ENCODE measurements at places on chromosomes 12 and 14.

- no peak for DNase-seq
Measured at GRCh38 chr12:7310070-7310469, 6.2 kb downstream of the ACSM4 start.

DNA sequence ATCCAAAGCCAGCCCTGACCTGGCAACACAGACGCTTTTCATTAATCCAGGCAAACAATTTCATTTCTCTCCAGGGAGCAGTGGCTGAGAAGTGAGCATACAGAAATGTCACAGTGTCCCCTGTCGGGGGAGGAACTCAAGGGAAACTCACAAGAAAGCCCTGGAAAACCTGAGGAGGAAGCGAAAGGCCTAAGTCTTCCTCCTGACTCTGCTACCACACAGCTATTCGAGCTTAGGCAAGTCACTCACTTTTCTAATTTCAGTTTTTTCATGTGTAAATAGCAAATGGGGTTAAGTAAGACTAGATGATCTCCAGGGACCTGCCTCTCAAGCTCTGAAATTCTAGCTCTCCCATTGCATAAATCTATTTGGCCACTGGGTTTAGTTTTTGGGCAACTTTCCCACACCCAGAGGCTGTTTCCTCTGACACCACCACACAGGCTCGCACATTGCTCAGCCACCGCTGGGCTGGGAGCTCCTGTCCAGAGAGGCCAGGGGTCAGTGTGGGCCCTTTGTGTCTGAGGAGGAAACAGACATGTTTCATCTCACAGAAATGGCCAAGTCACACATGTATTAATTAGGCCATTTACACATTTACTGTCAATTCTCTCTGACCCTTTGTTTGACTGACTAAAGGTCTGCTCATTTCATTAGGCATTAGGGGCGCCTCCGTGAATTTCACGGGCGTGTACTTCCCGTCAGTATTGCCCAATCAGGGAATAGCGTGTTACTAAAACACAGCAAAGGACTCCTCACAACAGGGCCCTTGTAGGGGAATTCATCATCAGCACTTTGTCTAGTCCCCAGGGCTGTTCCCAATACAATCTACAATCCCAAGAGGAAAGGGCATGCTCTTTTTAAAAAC lies 9.8 kb upstream of the PNMA1 start:
- DNase-seq, result peak; percentile 9

GRCh38 chr14:57725399-57726077 lies 140.4 kb downstream of the SLC35F4 start:
- DNase-seq, result no peak

GRCh38 chr12:51128919-51129318 lies 44.0 kb downstream of the TFCP2 start:
- no peak for DNase-seq

DNA sequence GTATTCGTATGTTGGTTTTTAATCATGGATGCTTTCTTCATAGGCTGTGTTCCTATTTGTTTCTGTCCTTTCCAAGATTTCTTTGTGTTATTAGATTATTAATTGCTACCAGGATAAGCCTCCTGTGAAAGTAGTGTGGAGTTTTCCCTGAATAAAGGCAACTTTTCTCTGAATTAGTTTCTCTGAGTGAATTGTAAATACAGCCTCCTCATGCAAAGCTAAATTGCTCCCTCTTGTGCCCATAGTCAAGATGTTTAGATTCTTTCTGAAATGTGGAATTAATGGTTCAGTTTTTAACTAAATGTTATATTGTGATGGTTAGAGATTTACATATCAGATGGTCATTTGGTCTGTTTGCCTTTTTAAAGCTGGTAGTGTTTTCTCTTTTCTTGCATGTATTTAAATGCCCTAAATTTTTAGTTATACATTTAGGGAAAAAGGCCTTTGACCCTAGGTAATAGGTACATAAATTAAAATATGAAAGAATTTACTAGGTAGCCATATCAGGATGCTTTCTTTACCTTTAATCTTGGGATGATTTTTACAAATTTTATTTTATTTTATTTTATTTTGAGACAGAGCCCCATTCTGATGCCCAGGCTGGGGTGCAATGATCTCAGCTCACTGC lies 8.9 kb downstream of the APAF1 start:
- no peak for DNase-seq

DNA sequence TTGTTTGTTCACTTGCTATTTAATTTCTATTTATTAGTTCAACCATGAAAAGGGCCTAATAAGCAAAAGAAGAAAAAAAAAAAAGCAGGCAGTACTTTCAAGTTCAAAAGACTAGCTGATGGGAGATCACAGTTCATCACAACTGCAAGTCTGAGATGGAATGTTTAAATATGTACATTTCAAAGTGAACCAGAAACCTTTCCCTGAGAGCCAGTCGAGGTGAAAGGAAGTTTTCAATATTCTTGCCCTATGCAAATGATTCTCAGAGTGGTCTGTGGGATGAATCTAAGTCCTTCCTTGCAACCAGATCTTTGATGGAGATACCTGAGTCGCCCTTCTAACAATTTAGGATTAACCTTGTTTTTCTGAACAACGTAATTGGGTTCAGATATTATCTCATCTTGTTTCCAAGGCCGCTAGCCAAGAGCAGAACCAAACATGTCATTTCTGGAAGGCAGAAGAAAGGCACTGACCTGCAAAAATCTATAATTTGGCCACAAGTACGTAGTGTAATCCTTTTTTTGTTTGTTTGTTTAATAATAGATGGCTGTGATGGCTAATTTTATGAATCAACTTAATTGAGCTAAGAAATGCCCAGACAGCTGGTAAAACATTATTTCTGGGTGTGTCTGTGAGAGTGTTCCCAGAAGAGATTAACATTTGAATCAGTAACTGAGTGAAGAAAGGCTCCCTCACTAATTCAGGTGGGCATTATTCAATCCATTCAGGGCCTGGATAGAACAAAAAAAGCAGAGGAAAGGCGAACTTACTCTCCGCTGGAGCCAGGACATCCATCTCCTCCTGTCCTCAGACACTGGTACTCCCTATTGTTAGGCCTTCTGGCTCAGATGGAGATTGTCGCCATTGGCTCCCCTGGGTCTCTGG lies 171.1 kb upstream of the TMPO start:
- DNase-seq, result no peak

DNA sequence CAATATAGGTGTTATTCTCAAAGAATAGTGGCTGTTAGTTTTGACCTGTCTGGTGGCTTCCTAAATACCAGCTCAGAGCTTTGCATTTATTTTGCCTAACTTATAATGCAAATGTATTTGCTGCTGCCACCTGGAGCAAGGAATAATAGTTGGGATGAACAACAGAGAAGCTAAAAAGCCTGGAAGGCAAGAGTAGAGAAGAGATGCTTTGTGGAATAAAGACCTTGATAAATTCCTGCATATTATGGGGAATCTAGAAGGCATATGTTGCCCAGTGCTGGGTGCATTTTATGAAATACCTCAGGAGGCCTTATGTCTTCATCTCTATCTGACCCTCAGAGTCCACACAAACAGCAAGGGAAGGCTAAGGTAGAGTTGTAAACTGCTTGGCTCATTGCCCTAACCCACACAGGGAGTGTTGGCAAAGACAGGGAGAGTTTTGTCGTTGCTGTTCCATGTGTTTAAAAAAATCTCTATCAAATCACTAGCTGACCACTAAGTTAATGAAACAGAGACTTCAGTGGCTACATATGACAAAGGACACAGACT lies 53.7 kb upstream of the SCAF11 start:
- DNase-seq, result no peak

- DNase-seq, result no peak
Measured at GRCh38 chr14:75705014-75705413, 44.0 kb downstream of the TTLL5 start.

DNA sequence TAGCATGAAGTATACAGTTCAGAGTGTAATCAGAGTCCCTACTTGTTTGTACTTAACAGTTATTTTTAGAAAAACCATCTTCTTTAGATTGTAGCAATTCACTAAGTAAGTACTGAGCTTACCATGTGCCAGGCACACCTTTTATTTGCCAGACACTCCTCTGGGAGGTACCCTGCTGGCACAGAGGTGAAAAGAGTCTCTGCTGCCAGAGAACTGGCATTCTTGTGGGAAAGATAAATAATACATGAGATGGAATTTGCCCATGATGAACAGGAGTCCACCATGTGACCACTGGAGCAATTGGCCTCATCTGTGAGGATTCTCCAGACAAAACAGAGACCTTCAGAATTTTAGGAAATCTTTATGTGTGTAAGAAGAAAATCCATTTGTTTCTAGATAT lies 199.3 kb upstream of the SLC16A7 start:
- DNase-seq, result no peak

DNA sequence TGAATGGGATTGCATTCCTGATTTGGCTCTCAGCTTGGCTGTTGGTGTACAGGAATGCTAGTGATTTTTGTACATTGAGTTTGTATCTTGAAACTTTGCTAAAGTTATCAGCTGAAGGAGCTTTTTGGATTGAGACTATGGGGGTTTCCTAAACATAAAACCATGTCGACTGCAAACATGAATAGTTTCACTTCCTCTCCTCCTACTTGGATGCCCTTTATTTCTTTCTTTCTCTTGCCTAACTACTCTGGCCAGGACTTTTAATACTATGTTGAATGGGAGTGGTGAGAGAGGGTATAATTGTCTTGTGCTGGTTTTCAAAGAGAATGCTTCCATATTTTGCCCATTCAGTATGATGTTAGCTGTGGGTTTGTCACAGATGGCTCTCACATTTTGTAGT lies 141.5 kb downstream of the CEP83 start:
- no peak for DNase-seq

GRCh38 chr14:55891692-55892091 lies 226.5 kb upstream of the PELI2 start:
- no peak for DNase-seq

DNA sequence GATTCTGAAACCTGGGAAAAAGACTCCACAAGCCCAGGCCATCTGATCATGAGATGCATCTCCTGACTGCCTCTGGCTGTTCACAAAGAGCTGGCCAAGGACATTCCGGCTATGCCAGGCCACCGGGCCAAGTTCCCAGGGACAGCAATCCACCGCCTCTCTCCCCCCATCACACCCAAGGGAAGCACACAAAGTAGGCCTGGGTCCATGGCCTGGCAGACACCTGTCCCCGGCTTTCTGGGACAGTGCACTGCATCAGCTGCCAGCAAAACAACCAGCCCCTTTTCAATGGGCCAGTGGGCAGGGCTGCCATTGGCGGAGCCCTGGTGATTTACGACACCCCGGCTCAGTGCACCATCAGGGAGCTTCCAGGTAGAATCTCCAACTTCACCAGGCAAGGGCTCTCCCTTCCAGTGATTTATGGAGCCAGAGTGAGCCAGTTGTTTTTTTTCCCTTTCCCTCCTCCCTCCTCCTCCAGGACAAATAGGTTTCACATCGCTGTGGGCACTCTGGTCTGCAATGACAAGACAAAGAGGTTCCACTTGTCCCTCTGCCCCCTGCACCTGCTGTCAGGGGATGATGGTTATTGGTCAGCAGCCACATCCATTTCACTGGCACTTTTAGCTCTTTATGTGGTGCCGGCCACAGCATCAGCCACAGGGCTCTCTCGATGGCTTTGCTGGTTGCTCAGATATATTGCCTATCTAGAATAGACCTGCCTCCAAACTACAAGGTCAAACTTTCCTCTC lies 149.6 kb downstream of the SLC38A6 start:
- no peak for DNase-seq

DNA sequence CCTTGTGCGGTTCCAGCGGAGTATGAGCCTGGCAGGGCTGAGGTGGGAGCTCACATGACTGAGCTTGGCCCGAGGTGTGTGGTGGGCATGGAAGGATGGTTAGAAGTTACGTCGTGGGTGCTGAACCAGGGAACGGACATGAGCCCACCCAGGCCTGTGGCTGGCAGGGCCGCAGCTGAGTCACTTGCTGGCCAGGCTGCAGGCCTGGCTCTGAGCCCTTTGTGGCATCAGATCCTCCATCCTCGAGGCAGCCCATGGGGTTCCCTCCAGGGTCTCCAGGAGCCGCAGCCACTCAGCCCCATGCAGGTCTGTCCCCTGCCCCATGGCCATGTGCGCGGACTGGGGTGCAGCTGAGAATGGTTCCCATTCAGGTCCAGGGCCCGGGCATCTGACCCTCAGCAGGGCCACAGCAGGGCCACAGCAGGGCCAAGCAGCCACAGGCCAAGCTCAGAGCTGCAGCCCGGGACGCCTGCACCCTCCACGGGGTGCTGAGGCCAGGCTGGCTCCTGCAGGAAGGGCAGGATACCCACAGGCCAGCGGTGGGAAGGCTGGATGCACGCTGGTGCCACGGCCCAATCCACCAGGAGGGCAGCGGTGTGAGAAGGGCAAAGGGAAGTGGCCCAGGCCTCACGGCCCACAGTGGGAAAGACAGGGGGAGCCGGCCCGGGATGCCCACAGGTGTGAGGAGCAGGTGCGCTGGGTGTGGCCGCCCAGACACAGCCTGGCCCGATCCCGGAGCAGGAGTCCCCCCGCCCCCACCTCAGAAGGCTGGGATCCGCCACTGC lies 26.3 kb upstream of the ULK1 start:
- no peak for DNase-seq

- no peak for DNase-seq
Measured at GRCh38 chr12:26196421-26196716, 996 bp downstream of the SSPN start.

- DNase-seq, result no peak
Measured at GRCh38 chr12:95164656-95165055, 52.6 kb downstream of the FGD6 start.

DNA sequence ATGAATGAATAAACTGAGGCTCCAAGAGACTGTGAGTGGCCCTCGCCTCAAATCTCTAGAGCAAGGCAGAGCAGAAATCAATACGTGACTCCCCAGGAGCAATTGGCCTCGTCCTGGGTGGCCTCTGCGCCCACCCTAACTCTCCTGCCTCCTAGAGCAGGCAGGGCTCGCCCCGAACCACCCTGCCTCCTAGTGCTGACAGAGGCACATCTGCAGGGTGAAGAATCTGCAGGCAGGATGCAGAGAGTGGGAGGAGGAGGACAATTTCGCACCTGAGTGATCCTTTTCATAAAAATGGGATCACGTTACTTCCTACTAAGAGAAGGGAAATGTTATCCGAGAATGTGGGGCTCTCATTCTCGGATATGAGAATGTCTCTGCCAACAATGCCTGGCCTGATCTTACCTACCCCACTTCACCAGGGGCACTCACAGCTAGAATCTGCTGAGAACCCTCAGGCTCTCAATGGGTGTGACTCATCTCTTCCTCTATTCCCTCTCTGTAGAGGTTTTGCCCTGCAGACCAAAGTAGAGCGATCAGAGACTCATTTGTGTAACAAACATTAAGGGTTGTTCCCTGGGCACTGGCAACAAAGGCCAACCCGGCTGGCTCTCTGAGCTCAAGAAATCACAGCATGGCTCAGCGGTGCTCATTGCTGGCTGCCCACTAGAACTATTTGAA lies 61.7 kb upstream of the BCL2L14 start:
- DNase-seq, result peak; percentile 77

- DNase-seq, result no peak
Measured at GRCh38 chr14:103735022-103735421, 19.4 kb downstream of the ZFYVE21 start.

GRCh38 chr12:48943221-48943620 lies 14.1 kb downstream of the ARF3 start:
- DNase-seq, result no peak

- DNase-seq, result no peak
Measured at GRCh38 chr14:74932401-74932901, 9.4 kb upstream of the RPS6KL1 start.
